Stimulated activated CD4-positive, alpha-beta T cell treated with anti-CD3 and anti-CD28 coated beads, TNF-alpha, amount 100 ng/mL, for 24 hours (primary cell): ENCODE measurements at places on chromosomes 16 and 17.

GRCh38 chr16:84229471-84229870 lies 10.3 kb downstream of the KCNG4 start:
- no peak for DNase-seq

DNA sequence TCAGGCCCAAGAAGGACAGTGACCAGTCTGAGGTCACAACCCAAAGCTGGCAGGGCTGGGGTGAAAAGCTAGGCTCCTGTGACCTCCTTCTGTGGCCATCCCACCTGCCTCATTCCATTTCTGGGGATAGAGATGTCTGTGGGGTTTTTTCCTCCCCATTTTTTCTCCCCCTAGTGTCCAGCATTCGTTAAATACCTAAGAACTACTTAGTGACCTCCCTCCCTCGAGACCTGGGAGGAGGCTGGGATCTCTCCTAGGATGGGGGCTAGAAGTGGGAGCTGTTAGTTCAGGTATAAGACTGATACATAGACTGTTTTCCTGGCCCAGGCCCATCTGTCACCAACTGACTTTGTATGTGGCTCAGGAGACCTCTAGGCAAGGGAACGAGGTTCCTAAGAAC lies 20.5 kb upstream of the STAC2 start:
- DNase-seq, result no peak

DNA sequence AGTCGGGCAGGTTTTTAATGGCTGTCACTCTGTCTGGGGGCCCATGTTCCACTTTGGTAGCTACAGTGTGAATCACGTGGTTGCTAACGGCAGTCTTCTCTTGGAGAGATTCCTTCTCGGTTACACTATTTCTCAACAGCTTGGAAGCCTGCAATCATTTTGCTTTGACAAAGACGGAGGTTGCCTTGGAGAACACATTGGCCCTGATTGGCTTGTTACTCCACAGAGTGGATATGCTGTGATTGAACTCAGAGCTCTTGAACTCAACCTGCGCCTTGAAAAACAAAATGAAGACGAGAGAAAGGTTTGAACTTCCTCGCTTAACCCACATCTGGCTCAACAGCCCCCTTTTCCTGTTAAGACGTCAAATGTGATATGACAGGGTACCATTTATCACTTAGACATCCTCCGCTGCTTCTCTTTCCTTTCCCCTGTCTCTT lies 218.9 kb downstream of the MAF start:
- no peak for DNase-seq

DNA sequence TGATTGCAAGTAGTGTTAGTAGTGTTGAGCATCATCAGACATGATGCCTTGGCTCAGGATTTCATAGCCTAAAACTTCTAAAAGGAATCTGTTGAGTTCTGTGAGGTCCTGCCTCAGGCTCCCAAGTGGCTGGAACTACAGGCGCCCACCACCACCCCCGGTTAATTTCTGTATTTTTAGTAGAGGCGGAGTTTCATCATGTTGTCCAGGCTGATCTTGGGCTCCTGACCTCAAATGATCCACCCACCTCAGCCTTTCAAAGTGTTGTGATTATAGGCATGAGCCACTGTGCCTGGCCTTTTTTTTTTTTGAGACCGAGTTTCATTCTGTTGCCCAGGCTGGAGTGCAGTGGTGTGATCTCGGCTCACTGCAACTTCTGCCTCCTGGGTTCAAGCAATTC lies 5.7 kb downstream of the PSMD11 start:
- DNase-seq, result no peak

DNA sequence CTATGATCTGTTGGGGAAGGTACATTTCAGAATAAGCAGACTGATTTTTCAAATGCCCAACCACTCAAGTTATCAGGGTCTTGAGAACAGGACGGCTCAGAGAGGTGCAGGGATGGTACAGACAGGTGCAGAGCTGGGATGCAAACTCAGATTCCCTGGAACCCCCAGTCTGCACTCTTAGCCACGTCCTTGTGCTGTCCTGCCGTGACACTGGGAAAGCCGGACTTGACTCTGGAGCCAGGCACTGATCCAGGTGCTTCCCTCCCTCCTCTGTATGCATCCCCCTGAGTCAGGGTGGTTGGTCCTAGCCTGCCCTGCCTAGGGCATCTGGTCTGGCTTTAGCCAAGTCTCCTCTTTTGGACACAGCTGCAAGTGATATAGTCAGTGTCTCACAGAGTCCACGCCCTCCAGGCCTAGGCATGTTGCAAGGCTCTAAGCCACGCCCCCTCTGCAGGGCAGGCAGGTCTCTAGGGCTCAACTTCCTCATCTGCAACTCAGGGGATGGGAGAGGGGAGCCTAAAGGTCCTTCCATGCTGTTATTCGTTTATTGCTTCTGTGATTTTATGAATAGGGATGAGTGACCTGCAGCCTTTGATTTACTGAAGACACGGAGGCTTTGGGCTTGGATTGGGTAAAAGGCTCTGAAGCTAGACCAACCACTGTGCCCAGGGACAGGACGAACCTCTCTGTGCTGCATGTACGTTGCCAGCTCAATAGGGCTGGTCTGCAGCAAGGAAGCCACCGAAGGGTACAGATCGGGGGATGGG lies 97.3 kb downstream of the SDK2 start:
- no peak for DNase-seq

DNA sequence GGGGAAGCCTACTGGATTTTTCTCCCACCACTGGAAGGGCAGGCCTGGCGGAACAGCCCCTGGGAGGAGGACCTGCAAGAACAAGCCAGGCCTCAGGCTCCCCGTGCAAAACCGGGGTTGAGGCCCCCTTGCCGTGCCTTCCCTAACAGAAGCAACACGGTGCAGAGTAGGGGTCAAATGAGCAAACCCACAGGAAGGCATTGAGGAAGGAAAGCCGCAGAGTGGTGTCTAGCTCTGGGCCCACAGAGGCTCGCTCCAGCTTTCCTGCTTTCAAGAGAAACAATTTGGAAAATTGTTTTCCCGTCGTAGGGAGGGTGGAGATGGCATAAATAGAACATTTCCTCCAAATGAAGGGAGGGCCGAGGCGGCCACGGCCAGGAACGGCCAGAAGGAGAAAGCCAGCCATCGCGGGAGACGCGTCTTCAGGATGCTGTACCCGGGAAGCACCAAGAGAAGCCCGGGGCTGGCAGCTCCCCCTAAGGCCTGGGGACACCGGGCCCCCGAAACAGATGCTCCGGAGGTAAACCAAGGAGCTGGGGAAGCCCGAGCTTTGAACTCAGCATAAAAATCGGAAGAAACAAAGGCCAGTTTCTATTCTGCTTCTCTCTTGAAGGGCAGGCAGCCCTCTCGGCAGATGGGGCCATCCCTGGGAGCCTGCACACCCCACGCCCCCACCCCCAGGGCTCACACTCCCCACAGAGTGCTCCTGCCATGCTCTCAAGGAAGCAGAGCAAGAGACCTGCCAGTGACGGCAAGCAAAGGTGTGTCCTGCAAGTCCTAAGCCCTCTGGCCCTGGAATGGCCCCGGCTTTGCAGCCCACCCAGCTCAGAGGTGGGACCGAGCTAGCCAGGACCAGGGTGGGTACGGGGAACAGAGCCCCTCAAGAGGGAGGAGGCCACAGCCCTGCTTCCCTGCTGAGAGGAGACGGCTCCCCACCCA lies 92.0 kb downstream of the RBFOX3 start:
- DNase-seq, result no peak

DNA sequence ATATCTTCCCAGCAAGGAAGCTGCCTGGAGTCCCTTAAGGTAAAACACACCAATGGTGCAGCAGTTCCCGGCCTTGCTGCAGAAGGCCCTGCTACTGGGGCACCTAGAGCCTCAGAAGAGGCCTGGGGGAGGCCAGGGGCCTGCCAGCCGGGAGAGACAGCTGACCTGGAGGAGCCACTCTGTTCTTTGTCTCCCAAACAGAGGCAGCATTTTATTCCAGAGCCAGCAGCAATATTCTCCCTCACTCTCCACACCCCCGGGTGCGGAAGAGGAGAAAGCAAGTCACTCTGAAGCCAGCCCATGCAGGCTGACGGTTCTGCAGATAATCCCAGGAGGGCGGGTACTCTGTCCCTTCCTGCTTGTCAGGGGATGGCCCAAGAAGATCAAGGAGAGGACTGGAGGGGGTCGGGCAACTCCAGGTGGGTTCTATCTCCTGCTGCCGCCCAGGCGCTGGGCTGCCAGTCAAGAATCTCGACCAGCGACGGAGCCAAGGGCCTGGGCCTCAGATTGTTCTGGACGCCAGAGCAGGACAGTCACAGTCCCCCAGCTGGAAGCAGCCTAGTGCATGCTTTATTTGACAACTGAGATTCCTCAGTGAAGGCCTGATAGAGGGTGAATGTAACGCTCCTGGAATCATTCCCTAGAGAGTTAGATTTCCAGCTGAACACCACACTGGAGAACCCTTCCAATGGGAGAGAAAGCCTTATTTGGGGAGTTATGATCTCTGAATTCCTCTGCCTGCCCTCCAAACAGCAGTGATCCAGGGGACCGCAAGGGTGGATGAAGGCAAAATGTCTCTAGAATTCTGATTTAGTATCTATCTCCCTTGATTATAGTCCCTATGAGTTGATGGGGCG lies 1.1 kb upstream of the KIFC3 start:
- no peak for DNase-seq

GRCh38 chr16:71628810-71629209 lies 2.8 kb downstream of the MARVELD3 start:
- DNase-seq, result no peak

DNA sequence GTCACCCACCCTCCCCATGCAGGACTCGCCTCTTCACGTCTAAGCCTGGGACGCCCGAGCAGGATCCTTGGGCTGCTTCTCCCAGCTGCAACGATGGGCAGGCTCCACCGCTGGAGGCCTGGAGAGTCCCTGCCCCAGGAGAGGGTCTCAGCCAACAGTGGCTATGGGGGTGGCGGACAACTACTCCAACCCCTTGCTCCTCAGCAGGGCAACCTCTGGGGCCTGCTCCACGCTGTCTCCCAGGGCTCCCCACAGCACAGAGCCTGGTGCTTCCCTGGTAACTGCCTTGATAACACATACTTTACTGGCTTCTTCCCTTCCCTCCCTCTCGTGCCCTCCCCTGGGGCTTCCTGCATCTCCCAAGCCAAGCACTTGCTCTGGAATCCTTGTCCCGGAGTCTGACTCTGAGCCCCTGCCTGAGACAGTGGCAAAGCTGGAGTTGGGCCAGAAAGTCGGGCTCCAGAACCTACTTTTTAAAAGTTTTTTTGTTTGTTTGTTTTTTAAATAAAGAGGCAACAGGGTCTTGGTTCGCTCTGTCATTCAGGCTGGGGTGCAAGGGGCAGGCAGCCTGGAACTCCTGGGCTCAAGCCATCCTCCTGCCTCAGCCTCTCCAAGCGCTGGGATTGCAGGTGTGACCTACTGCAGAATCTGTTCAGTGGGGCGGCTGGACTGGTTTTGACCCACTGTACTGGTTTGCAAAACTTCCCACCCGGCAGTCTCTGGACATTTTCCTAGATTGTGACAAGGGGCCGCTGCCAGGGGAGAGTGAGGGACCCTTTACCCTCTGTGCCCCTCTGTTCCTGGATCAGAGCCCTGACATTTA lies 99.4 kb downstream of the TNFRSF13B start:
- no peak for DNase-seq

DNA sequence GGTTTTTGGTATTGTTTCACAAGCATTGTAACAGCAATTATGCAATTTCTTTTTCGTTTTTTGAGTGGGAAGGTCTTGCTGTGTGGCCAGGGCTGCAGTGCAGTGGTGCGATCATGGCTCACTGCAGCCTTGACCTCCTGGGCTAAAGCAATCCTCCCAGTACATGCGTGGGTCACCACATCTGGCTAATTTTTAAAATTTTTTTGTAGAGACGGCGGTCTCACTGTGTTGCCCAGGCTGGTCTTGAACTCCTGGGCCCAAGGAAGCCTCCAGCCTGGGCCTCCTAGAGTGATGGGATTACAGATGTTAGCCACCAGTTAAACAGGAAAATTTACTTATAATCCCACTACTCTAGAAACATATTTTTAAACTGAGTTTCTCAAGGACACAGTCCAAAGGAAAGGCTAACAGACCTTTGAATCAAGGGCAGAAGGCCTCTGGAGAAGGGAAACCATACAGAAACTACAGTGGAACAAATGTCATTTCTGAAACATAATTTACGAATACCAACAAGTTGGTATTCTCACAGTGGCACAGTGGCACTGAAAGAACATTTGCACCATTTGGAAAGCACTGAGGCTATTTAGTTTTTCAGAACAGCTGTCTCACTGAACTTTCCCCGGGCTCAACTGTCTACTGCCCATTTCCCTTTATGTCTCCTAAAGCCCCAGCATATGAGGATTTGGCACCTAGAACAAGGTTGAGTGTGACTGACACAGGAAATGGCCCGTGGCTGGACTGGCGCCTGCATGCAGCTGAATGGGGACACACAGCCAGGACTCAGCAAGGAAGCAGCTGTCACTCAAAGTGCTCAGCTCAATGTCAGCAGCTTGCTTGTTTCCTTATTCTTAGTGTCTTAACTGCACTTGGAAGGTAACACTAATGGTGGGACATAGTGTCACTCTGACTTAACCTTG lies 2.8 kb upstream of the PRKAR1A start:
- DNase-seq, result no peak
